ENCODE measurements at places on chromosomes 13 and 19.

GRCh38 chr13:45776748-45777147, 74.6 kb downstream of the CBY2 start:
- DNase-seq = no peak

- DNase-seq = peak; percentile 26
Observed at GRCh38 chr13:98653463-98653985, 76.6 kb upstream of the STK24 start.

DNA sequence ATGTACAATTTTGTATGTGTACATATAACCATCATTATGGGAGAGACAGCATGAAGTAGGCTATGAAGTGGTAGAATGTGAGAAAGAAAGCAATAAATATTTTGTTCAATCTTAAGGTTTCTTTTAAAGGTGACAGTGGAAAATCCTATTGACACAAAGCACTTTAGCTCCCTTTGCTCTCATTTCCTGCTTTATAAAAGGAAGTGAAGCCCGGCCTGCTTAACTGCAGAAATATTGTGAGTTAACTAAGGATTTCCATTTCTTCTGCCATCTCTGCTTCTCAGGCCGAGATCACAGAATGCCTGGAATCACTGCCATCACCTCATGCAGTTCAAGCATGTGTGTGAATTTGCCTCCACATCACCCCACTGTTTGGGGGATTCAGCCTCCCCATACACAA, 83.5 kb downstream of the FRY start:
- no peak for DNase-seq

- DNase-seq = no peak
Observed at GRCh38 chr13:32267836-32268439, 47.2 kb downstream of the ZAR1L start.

GRCh38 chr13:43782686-43783085, 4.1 kb downstream of the ENOX1 start:
- DNase-seq = no peak

DNA sequence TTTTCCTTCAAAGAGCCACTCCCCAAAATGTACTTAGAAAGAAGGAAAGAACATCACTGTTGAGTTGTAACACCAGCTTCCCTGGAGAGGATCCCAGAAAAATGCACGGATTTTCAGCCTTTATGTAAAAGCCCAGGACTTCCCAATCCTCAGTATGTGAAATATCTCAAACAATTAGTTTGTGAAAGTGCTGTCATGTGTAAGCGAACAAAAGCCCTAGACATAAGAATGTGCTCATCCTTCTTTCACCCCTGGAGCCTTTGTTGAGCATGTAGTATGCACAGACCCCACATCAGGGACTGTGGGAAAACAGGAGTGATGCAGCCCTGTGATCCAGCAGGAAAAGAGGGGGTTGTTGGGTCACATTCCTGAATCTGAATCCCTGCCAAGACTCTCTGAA, 441.4 kb upstream of the ZNF507 start:
- DNase-seq = no peak

- no peak for DNase-seq
Observed at GRCh38 chr13:30871588-30872275, 34.3 kb upstream of the MEDAG start.

DNA sequence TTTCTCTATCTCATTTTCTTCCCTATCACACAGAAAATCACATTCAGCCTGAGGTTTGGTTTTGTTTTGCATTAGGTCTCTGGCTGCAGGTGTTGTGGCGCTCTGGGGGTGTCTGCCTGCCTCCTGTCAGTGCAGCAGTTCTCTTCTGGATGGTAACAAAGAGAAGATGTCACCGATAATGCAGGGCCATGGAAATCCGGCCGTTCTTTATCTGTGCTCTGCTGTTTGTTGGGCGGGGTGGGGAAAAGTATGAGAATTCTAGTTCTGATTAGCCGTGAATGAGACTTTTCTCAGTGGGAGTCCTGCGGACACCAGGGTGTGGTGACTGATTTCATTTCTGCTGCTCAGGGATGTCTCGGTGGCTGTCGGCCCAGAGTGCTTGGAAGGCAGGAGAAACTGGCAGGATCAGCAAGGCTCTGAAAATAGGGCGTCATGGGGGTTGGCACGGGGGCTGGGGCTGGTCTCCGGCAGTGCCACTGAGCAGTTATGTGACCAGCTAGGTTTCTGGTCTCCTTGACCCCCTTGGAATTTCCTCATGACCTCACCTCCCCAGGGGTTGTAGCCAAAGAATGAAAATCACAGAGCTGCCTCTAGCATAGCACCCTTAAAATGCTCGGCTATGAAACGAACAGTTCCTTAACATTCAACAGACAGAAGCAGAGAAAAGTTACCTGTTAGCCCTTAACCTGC, 5.0 kb downstream of the RNF113B start:
- no peak for DNase-seq

- DNase-seq = no peak
Observed at GRCh38 chr13:111061358-111062045, 53.6 kb upstream of the ARHGEF7 start.

GRCh38 chr13:44189085-44189484, 184.5 kb upstream of the SERP2 start:
- no peak for DNase-seq

- no peak for DNase-seq
Observed at GRCh38 chr13:49827336-49827735, 34.9 kb upstream of the KPNA3 start.

DNA sequence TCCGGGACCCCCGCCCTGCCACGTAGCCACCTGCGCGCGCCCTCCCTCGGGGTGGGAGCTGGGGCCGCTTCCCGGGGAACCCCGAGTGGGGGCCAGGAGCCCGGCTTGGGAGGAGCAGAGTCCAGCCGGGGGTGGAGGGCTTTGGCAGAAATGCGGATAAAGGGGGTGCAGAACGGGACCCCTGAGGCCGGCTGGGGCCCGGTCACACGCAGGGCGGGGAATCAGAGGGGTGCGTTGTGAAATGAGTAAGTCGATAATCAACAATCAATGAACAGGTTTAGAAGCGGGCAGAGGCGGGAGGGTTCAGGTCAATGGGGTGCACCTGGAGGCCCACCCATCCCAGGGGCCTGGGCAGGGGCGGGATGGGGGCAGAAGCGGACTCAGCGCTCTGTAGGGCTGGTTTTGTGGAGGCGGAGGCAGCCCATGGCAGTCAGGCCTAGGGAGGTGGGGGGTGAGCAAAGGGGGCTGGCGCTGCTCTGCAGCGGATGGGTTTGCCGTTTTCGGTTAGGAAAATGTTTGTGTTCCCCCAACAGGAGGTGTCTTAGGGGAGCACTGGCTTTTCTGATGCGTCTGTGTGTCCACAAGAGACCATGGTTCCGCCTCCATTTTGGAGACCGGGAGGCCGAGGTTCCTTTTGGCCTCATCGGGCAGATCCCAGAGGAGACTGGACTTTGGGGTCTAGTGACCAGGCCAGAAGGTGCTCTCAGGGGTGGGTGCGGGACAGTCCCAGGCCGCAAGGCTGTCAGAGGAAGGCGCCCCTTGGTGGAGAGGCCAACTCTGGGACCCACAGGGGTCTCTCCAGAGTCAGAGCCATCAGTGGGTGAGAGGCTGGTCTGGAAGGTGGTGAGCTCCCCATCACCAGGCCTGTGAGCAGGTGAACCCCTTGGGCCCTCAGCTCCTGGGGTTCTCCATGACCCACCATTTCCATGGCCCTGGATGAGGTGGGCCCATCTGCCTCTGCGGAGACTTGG, 683 bp upstream of the DIRAS1 start:
- no peak for DNase-seq

DNA sequence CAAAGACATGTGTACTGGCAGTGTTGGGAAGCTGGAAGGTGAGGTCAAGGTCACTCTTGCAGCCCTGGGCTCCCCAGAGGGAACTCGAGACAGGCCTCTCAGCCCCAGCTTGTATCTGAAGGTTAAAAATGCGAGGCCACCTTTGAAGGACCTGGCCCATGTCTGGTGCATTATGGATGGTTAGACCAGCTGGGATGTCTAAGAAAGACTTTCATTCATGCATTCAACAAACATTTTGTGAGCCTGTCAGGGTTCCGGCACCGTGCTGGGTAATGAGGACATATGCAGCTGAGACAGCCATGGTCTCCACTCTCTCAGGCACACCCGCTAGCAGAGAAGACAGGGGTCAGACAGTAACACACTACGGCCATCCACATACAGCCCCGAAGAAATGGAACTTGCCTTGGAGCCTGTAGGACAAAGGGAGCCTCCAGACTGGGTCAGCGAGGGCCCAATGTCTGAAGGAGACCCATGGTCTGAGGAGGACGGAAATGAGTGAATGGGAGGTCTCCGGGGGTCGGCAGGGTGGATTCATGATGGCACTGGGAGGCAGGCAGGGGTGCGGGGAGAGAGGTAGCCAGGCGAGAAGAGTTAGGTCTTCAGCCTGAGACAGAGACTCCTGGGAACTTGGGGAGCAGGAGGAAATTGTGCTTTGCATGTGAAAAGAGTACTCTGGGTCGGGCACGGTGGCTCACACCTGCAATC, 19.0 kb downstream of the VSTM2B start:
- no peak for DNase-seq

- DNase-seq = no peak
Observed at GRCh38 chr19:42352301-42353259, 27.1 kb downstream of the MEGF8 start.

GRCh38 chr13:49545661-49546060, 39.7 kb downstream of the RCBTB1 start:
- no peak for DNase-seq

GRCh38 chr13:34591129-34591528, 350.9 kb upstream of the NBEA start:
- no peak for DNase-seq

GRCh38 chr13:43094901-43095300, 71.5 kb downstream of the DNAJC15 start:
- peak; percentile 57 for DNase-seq

GRCh38 chr13:107203146-107203847, 635.4 kb upstream of the ARGLU1 start:
- no peak for DNase-seq

- no peak for DNase-seq
Observed at GRCh38 chr19:16327501-16327900, 2.9 kb downstream of the KLF2 start.

GRCh38 chr19:43723588-43723987, 7.7 kb downstream of the IRGC start:
- no peak for DNase-seq

GRCh38 chr13:44565881-44566280, 10.2 kb downstream of the TSC22D1 start:
- no peak for DNase-seq

DNA sequence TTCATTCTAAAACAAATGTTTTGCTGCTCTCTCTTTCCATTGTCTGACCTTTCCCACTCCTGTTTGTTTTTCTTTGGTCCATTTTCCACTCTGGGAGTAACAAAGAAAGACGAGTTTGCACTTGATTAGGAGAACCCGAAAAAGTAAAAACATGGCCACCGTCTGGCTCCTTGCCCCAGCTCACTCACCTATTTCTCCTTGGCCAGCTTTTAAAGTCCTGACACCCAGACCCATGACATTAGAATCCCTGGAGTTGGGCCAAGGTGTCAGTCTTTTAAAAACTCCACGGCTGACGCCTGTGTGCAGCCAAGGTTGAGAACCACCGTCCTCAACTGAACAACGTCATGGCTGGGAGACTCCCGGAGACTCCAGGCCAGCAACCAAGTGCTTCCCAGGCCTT, 63.6 kb upstream of the FLT1 start:
- no peak for DNase-seq

DNA sequence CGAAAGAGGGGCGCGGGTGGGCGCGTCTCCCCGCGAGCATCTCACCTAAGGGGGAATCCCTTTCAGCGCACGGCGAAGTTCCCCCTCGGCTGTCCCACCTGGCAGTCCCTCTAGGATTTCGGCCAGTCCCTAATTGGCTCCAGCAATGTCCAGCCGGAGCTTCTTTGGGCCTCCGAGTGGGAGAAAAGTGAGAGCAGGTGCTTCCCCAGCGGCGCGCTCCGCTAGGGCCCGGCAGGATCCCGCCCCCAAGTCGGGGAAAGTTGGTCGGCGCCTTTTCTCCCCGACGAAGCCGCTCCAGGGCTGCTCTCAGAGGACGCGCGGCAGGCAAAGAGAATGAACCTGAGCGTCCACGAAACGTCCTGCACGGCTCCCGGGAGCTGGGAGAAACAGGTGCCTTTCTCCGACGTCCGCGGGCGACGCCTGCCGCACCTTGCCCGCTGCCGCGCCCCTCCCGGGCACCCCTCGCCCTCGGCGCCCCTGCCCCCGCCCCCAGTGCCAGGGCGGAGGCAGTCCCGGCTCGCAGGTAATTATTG, 366 bp upstream of the KL start:
- peak; percentile 37 for DNase-seq

DNA sequence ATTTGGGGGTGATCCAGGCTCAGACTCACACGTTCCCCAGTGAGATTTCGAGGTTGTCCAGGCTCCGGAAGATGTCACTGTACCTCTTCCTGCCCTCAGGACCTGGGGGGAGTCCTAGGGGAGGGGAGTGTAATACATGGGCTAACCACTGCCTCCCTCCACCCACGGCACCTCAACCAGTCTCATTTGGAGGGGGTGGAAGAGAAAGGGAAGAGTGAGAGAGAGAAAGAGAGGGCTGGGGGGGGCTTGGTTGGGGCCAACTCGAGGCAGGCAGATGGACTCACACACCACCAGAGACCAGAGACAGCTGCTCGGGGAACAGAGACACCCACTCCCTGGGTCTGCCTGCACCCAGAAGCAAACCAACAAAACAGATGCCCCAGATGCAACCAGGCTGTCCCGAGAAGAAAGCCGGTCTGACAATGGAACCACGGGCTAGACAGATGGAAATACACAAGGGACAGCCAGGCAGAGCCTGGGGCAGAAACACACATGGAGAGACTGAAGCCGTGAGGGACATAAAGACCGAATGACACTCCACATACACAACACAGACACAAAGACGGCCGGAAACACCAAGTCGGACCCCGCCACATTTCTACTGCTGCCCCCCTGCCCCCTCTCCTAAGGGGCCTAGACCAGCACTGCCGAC, 825 bp downstream of the GMIP start:
- no peak for DNase-seq

GRCh38 chr13:71477735-71478134, 389.3 kb downstream of the DACH1 start:
- DNase-seq = no peak

DNA sequence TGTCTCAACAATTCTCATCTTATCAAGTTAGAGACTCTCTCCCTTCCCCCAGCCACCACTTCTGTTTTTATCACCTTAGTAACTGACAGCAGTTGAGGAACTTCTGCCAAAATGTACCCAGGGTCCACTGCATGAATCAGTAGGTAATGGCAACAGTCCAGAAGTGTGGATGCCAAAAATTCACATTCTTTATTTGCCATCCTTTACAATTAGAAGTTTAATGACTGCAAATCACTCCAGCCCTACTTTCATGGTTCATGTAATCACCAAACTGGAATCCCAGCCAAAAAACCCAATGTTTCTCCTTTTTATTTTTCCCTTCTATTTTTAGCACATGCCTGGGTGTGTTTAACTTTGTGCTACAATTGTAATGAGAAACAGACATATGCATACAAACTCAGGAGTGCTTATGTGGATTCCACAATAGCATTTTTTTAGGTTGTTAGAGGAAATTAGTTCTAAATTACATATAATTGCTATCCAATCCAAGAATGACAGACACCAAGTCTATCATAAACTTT, 243.5 kb downstream of the RGCC start:
- no peak for DNase-seq

Measured in GM06990 (cell line).